ENCODE measurements at places on chromosomes 4 and X.

DNA sequence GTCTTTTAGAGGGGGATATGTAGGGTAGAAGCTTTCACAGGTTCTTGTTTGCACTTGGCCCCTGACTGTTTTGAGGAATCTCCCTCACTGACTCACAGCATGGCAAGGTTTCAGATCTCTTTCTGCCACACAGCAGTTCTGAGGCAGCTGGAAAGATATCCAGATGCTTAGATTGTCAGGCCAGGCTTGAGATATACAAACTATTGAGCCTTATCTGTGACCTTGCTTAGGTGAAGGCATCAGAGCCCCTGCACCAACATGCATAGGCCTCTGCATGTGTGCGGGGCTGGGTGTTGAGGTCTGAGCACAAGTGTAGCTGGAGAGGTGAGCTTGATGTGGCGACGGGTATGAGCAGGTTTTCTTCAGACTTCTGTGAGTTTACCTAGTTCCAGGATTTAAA lies 80.9 kb upstream of the MSANTD1 start:
- no peak for DNase-seq

DNA sequence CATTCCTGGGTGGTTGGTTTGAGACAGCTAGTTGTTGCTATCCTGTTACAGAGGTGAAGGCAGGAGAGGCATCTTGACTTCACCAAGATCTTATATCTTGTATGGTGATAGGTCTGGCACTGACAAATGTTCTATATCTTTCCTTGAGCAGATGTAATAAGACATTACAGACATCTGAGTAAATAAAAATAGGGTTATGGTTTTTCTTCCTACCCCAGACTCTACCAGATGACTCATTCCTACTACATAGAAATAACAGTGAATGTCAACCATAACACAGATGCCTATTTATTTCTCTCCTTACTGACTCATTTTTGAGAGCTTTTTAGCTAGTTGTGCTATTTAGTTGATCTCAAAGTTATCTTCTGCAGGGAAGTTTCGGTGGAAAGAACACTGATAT lies 21.9 kb downstream of the HNRNPH2 start:
- DNase-seq: no peak

- no peak for DNase-seq
Observed at GRCh38 chrX:63012574-63012973, 338.6 kb downstream of the SPIN4 start.

GRCh38 chr4:188647820-188648370 lies 508.7 kb downstream of the TRIML1 start:
- no peak for DNase-seq

- DNase-seq: no peak
Observed at GRCh38 chr4:145213245-145213644, 32.9 kb upstream of the OTUD4 start.

GRCh38 chrX:30488092-30488491 lies 89.5 kb downstream of the TASL start:
- DNase-seq: peak; percentile 0

GRCh38 chr4:76301068-76301774 lies 5.3 kb upstream of the STBD1 start:
- no peak for DNase-seq

- DNase-seq: no peak
Observed at GRCh38 chr4:173943547-173943946, 339.9 kb downstream of the FBXO8 start.

DNA sequence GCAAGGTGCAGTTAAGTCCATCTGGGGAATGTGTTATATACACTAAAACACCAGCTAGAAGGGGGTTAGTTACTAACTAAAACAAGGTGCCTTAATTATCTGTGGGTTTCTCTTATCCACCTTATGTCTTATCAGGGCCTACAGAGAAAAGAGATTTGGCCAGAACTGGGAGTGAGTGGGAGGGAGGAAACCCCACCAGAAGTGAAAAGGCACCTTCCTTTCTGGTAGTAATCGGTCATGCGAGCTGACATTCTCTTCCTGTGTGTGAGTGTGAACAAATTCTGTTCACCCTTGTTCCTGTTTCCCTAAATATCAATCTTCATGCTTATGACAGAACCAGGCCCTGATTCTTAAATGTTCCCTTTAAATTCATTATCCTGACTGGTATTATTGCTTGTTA lies 43.5 kb downstream of the SRPX2 start:
- DNase-seq: no peak

GRCh38 chr4:40192114-40193015 lies 4.5 kb upstream of the RHOH start:
- no peak for DNase-seq

GRCh38 chr4:118734491-118735205 lies 49.5 kb downstream of the METTL14 start:
- DNase-seq: no peak

DNA sequence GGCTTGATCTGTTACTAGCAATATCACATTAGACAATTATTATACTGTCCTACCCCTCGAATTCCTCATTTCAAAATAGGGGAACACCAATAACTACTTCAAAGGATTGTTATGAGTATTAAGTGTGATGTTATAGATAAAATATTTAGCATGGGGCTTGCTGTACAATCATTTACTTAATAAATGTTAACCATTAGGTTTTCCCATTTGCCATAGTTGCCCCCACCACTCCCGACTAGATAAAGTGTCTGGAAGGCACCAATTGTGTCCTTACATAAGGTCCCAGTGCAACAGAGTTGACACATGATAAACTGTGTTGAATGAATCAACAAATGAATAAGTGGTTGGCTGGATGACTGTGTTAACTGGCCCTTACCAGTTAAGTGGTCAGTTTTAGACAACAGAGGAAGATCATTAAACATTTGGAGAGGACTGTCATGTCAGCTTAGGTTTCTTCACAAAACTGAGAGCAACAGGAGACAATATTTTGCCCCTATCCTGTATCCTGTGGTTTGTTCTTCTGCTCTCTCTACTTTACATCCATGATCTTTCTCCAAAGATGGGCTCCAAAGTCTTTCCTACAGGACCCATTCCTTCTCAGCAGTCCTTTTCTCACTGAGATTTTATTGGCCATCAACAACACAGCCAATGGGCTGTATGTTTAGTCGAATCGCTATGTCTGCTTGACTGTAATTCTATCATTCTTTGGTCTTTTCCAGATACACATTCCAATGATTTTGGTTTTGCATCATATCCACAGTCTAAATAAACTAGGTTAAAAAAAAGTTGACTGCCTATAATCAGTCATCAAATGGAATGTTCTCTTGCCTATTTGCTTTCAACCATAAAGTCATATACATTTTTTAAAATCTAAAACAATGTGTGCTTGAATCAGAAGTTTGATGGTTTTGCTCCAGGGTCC lies 74.4 kb downstream of the RNF150 start:
- DNase-seq: no peak

- DNase-seq: peak; percentile 21
Observed at GRCh38 chrX:10482261-10482660, 138.1 kb downstream of the MID1 start.

- DNase-seq: no peak
Observed at GRCh38 chr4:99749445-99750391, 66.9 kb upstream of the DAPP1 start.

- no peak for DNase-seq
Observed at GRCh38 chrX:11557120-11557519, 108.6 kb downstream of the ARHGAP6 start.

DNA sequence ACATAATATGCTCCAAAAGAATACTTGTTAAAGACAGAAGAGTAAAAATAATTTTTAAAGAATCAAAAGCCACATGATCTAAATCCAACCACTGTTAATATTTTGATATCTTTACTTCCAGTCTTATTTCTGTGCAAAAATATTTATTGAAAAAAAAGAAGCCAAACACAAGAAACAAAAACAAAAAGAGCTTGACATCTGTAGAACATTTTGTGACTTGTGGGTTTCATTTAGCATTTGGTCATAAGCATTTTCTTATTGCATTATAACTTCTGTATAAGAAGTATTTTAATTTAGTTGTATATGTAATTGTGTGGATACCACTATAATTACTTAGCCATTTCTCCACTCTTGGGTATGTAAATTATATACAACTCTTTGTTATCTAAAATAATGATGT lies 63.1 kb downstream of the DIPK2B start:
- DNase-seq: no peak

Data from globus pallidus (tissue), 1 donor.